ENCODE measurements at places on chromosomes 13 and 19. TPM values are rescaled to one million over a fixed set of nuclear protein-coding genes. Genes with fewer than 3 reads are reported as not detected.
A peak's percentile ranks its signal among the peaks of the same experiment; 100 is the strongest.

DNA sequence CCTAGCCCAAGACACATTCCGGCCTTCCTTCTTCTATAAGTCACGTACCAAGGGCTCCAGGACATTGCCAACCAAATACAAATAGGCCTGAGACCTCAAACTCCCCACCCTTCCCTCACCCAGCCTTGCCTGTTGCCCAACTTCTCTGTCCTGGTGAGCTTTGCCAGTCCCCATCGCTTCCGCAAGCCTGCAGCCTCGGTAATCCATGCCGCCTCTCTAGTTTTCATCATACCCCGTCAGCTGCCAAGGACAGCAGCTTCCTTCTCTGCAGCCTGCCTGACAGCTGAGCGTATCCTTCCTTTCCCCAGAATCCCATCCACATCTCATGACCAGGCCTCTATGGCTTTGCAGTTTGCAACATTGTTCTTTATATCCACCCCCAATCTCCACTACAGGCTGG lies 36.6 kb upstream of the POMP start:
- peak; percentile 55 for DNase-seq

DNA sequence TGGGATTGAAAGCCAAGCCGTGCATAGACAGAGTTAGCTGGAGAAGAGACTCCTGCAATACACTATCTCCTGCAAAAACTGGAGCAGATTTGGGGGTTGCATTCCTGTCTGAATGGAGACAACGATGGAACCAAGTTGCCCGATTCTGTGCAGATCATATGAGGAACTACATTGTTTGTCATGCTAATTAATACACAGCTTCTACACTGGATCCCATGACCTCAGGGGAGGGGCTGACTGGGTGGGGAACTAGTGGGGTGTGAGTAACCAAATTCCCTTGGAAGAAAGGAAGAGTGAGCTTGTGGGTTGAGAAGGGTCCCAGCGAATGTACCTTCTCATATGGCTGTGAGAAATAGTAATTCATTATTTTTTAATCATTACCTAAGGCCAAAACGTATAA lies 214.0 kb downstream of the LHFPL6 start:
- DNase-seq = no peak

Gene ELAVL3
- total RNA-seq = 0.84 TPM

DNA sequence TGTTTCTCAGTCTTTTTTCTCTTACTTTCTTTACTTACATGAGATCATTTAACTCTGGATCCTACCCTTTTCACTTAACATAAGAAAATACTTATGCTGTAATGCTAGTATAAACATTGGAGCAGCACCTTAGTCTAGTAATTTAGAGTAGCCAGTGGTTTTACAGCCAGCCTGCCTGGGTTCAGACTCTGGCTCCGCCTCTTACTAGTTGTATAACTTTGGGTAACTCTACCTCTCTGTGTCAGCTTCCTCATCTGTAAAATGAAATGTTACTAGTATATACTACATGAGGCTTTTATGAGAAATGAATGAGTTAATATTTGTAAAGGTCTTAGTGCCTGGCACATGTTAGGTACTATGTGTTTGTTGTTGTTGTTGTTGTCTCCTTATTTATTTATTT lies 5.6 kb downstream of the CDADC1 start:
- no peak for DNase-seq

DNA sequence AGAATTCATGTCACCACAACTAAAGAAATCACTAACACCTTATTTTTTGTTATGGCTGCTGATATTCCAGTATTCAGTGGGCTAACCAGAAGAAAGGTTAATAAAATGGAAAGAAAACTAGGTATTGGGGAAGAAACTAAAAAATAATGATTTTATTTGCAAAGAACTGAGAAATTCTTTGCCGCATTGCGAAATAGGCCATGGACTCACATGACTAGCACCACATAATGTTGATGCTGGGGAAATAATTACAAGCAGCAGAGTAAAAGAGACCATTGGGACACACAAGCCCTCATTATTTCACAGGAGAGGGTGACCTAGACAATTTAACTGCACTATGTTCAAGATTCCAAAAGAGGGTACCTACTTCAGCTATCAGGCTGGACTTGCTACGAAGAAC lies 1411.5 kb downstream of the SLITRK5 start:
- no peak for DNase-seq

- DNase-seq = no peak
Measured at GRCh38 chr19:48844472-48844871, 8.2 kb upstream of the HSD17B14 start.

GRCh38 chr13:75326173-75327134 lies 155.5 kb downstream of the TBC1D4 start:
- no peak for DNase-seq

Gene SLC1A6
- total RNA-seq = not detected

GRCh38 chr19:12675940-12676339 lies 5.7 kb downstream of the DHPS start:
- DNase-seq = no peak

Gene WDR88
- not detected for total RNA-seq

Gene LILRB4
- 3.3 TPM for total RNA-seq

DNA sequence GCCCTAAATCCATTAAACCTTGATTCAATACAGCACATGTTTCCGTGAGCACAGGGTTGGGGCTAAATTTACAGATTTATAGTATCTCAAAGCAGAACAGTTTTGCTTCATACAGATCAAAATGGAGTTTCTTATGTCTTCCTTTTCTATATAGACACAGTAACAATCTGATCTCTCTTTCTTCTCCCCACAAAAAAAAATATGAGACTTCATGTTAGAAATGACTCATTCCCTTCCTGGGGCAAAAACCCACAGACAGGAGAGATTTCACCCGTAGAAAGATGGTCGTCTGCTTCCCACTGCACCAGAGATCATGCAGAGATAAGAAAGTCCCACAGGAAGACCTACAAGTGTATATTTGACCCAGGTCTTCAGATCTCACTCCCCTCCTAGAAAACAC lies 7.7 kb upstream of the ZNF611 start:
- no peak for DNase-seq

Gene FARSA
- 38.5 TPM for total RNA-seq

Gene SOX1
- not detected for total RNA-seq

DNA sequence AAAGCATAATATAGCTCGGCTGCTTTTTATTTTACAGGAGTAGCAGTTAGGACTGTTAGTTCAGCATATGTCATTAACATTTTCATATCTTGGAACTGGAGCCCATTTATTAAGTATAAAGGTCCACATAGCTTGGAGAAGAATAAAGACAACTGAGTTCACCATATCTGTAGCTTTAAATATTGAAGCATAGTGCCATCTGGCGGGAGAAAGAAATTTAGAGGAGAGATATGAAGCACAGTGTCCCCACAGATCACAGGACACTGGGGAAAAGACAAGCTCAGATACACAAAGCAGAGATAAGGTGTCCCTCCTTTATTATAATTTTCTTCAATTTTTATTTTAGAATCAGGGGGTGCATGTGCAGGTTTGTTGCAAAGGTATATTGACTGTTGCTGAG lies 104.7 kb upstream of the FREM2 start:
- DNase-seq = no peak

DNA sequence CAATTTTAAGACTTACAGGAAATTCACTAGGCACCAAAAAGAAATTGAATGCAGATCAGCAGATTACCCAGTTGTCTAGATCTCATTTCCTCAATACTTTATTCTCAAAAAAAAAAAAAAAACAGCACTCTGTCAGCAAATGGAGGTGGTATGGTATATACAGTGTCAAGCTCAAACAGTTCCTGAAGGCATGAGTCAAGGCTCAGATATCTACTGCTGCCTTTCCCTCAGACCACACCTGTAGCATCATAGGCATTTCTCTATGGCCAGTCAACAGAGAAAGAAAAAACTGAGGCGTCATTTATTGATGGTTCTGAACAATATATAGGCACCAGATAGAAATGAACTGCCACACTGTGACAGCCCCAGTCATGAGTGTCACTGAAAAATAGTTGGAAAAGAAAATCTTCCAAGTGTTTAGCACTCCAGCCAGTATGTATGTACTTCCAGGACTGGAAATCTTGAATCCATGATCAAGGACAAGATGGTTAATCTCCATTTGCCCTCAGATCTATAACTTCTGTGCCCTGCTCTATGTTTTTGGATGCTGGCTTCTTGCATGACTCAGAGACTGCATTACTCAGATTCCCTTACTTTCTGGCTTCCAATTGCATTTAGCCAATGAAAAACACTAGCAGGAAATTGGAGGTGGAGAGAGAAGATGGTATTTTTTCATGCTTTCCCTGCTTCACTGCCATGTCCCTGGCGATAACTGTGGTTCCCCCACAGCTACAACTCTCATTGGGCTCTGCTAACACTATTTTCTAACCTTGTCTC lies 8.4 kb upstream of the COG3 start:
- DNase-seq = no peak

DNA sequence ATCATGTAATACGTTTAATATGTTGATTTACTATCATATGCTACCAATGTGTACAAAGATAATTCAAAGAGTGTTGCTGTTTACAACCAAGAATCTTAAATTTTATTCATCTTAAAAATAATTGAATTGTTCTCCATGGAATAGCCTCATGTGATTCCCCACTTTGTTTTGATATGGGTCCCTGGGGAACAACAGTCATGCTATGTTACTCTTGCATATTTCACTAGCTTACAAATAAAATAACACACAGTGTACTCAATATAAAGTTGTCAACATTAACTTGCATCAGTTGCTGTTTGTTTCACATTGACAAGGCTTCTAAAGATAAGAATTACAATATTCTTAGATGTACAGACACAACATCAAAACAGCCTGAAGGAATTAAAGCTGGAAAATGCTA lies 2.3 kb downstream of the ENOX1 start:
- DNase-seq = no peak

Gene TRPC4
- 5.6 TPM for total RNA-seq

DNA sequence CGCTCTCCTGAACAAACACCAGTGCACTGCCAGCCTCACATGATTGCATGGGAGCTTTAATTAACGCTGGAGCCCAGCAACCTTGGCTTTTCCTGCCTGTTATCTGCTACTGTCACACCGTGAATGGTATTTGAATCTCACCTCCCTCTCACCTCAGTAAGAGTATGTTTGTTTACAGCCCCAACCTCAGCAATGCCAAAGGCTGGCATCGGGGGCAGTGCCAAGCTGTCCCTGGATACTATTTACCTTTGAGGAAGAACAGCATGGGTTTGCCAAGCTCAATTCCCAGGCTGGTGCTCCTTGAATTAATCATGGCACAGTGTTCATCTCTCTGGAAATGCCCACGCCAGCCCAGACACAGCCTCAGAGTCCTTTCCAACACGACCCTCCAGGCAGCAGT lies 57.2 kb upstream of the SERPINE3 start:
- DNase-seq = peak; percentile 80

DNA sequence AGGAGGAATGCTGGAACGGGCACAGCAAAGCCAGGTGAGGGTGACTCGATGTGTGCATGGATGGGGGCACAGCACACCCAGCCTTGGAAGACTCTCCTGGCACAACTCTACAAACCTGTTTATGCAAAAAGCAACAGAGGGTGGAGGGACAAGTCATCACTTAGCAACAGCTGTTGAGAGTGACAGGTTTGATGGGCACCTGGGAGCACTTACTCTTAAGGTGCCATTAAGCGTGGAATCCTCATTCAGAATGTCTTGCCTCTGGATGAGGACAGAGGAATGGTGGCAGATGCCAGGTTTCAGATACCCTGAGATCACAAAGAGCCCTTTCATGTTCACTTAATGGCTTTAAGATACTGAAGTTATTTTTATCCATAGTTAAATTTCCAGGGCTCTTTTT lies 97.0 kb downstream of the DCT start:
- DNase-seq = no peak

Gene SIX5
- 26.1 TPM for total RNA-seq

- no peak for DNase-seq
Measured at GRCh38 chr13:27497563-27498230, 47.3 kb upstream of the MTIF3 start.

Gene RAVER1
- 12.3 TPM for total RNA-seq

Gene IGFLR1
- 3.2 TPM for total RNA-seq

Gene CRB3
- total RNA-seq = not detected

Gene ZNF154
- total RNA-seq = 3.5 TPM

Gene SPPL2B
- total RNA-seq = 25.9 TPM

DNA sequence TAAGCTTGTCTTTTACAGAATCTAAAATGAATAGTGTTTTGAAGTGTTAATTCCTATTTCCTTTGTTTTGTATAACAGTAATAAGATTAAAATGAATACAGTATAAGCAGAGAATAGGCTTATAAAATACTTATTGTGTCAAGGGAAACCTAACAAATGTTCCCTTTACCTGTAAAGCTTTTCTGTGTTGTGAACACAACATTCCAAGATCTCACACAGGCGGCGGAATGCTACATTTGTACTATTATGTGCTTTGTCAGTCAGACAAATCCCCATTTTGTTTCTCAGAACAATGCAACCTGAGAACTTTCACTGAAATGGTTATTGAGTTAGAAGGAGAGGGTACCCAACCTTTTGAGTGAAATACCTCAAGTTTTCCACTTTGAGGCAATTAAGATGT lies 1170.3 kb downstream of the OLFM4 start:
- DNase-seq = no peak

DNA sequence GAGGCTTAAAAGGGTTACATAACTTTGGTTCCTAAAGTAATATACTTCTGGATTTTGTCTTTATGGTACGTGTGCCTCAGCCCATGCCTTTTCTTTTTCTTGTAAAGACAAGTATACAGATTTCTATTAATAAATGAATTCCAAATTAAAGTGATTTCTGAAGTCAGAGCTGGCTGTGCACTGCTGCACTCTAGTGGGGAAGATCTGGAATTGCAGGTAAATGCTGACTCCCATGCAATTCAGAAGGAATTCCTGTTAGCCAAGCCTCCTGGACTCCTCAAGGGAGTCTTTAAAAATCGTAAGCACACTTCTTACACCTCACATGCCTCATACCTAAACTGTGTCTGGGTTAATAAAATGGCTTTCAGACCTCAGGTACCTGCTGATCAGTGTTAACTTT lies 118.4 kb upstream of the SLC7A1 start:
- no peak for DNase-seq

DNA sequence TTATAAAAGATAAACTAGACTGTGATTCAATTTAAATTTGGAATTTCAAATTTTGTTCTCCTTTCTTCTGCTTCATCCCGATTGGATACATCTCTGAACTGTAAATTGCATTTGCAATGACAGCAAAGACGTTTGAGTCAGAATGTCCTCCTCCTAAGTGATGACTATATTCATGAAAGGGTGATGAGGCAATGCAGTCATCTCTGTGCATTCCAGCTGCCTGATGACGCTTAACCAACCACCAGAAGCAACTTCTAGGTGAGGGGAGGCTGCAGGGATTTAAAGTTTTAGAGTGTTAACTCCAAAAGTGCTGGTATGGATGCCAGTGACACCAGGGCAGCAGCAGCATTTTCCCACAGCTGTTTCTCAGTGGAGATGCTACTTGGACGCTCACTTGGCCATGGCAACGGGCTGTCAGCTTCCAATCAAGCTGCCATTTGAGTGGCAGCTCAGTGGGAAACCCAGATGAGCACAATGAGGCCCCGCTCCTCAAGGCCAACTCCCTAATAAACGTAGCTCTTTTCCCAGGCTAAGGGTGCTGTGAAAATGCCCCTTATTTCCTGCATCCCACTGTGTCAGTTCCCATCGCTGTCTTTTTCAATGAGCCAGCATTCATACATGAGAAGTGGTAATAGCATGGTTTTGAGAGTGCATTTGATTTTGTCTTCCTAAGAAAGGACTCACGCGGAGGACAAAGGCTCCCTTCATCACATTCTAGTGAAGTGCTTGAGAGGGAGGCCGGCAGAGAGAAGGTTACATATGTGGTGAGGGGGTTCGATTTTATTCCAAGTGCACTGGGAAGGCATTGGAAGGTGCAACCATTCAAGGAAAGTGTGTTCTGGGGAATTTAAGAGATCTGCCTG lies 45.2 kb upstream of the AMER2 start:
- no peak for DNase-seq

Gene ZNF525
- total RNA-seq = 2.5 TPM

GRCh38 chr19:41431426-41432386 lies 4.5 kb upstream of the B3GNT8 start:
- DNase-seq = peak; percentile 88

All from left ventricle myocardium superior (tissue), 1 donor.